ENCODE measurements at places on chromosomes 5 and 9.

- no peak for DNase-seq
Measured at GRCh38 chr5:94976853-94977252, 308.0 kb downstream of the MCTP1 start.

DNA sequence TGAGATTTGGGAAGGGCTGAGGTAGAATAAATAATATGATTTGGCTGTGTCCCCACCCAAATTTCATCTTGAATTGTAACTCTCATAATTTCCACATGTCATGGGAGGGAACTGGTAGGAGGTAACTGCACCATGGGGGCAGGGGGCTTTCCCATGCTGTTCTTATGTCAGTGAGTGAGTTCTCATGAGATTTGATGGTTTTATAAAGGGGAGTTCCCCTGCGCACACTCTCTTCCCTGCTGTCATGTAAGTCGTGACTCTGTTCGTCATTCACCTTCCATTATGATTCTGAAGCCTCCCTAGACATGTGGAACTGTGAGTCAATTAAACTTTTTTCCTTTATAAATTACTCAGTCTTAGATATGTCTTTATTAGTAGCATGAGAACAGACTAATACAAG lies 115.5 kb upstream of the STARD4 start:
- no peak for DNase-seq

DNA sequence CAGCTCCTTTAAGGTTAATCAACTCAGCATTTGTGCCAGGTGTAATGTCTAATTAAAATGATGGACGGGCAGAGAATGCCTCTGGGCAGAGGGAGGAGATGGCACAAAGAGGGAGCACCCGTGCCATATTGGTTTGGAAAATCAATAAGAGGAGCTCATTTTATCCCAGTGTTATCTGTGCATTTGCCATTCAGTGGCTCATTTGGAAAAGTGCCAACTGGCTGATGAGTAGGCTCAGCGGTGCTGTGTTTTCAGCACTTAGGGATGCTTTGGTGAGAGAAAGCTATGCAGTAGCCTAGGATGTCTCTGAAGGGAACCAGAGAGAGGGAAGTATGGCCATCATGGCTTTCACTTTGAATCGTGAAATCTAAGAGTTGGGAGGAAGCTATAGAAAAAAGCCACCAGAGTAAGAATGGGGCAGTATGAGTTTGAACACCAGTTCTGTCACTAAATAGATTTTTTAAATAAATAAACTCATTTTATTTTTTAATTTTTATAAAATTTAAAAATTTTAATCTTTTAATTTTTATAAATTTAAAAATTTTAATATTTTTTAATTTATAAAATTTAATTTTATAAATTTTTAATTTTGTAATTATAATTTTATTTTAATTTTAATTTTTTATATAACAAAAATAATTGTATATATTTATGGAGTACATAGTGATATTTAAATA lies 472.8 kb downstream of the BRINP1 start:
- DNase-seq, result no peak

- no peak for DNase-seq
Measured at GRCh38 chr9:16112116-16112515, 559.3 kb downstream of the CCDC171 start.

- DNase-seq, result no peak
Measured at GRCh38 chr9:100219347-100219746, 120.3 kb downstream of the INVS start.

- DNase-seq, result no peak
Measured at GRCh38 chr9:128121466-128121810, 6.1 kb downstream of the PTGES2 start.

GRCh38 chr5:33649549-33650482 lies 209.1 kb downstream of the TARS1 start:
- DNase-seq, result no peak

GRCh38 chr9:111812337-111812736 lies 17.6 kb upstream of the SHOC1 start:
- no peak for DNase-seq

GRCh38 chr5:175657593-175658271 lies at the start of gene HRH2:
Gene HRH2 (plus strand): TSS chr5:175658071. CDS start chr5:175683234, 25,163 bp downstream.
- peak; percentile 39 for DNase-seq

DNA sequence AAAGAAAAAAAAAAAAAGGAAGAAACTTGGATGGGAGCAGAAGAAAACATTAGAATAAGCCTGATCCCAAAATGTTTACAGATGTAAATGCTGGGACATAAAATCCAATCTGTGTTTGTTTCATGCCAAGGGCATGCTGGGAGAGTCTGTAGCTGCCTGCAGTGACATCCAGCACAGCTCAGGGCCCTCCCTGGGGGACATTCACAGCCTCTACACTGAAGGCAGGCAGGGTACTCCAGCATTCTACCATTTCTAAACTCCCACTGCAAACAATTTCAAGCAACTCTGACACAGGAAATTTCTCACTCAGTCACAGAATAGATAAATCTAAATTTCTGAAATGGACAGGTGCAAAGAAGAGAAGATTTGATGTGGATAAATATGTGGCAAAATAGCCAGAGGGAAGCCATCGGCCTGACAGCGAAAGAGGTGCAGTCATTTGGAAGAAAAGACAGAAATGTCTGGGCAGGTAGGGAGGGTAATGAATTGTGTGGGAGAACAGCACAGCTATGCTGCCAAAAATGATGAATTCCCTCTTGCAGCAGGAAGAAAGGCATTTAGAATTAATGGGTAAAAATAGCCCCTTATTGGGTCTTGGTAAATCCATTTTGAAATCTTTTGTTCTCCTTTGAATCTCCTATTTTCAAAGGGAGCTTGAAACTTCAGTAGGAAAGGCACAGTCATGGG lies 199.4 kb downstream of the MED10 start:
- no peak for DNase-seq

GRCh38 chr9:97710356-97711222 lies 13.4 kb upstream of the XPA start:
- DNase-seq, result peak; percentile 64

DNA sequence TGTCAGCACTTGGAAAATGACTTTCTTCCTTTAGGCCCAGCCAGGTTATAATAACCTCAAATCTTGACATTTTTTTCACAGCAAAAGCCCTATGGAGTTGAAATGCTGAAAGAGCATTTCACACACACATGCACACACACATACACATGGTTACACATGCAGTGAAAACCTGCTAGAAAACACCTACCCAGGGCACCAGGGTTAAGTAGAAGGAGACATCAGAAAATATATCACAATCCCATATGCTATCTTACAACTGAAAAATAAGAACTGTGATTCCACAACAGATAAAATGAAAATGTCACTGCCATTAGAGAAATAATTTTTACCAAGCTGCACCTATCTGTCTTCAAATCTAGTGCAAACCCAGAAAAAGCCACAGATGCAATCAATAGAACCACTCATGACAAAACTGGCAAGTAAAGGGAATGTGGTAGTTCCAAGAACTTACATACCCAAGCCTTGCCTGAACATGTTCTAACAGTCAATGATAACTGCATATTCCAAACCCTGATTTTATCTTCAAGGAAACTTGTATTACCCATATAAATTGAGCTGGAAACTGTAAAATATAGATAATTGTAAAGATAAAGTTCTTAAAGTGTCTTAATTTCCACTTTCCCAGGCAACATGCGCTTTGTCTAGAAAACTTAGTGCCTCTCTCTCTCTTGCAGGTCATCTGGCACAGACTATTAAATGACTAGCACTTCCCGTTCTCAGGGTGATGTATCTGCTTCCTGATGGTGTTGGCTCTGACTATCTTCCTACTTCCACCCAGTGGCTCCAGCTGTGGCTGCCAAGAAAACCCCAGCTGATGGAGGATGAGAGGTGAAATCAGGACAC lies 250.2 kb upstream of the PTGER4 start:
- no peak for DNase-seq

- no peak for DNase-seq
Measured at GRCh38 chr5:67728326-67728890, 487.1 kb upstream of the PIK3R1 start.

DNA sequence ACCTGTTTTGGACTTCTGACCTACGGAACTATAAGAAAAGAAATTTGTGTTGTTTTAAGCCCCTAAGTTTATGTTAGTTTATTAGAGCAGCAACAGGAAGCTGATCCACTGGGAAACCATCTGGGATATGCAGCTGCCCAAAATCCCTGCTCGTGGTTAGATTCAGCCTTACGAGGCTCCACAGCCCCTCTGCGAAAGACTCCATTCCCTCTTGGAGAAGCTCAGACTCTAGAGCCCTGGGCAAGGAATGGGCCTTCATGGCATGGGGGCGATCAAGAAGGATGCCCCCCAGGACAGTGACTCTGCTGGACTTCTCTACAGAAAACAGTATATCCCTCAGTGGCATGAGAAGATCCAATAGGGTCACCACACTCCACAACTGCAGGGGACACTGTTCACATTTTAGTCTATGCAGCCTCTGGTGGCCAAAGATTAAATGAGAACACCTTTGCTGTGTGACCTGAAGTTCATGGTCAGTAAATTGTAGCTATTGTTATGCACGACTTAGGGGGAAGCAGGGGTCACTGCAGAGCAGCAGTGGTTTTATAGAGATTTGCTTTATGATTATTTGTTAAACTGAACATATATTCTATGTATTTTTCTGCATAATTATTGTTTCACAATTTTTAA lies 21.1 kb downstream of the IRF1 start:
- DNase-seq, result peak; percentile 0

DNA sequence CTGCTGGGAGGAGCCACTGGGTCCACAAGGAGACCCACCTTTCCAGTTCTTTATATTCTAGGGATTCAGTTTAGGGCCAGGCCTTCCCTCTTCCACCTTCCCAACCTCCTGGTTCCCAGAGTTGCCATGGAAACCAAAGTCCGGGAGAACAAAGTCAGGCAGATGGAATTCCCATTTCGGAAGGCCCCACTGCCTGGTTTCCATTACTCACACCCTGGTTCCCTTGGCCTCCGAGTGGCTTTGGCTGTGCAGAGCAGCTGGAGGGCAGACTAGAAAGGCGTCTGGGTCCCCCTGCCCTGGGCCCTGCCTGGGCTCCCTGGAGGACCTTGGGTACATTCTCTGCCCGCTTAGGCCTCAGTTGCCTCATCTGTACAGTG lies 136.1 kb downstream of the RGS3 start:
- no peak for DNase-seq

GRCh38 chr9:91758491-91758981 lies 191.5 kb downstream of the ROR2 start:
- DNase-seq, result peak; percentile 47

- no peak for DNase-seq
Measured at GRCh38 chr5:63820577-63820976, 141.7 kb downstream of the HTR1A start.

DNA sequence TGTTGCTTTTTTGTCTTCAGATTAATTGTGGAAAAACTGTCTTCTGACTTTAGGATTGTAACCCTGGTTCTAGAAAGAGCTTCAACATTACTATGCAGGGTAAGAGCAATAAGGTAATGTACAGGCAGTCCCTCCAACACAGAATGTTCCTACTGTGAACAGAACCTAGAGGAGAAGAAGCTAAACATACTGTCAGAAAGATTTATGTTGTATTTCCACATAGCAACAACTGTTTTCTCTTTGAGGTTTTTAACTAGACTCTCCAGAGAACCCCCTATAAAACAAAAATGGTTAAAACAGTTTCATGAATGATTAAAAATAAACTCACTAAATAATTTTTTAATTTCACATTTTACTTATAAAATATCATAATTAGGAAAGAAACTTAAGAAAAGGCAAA lies 64.3 kb upstream of the NAA35 start:
- DNase-seq, result no peak

- no peak for DNase-seq
Measured at GRCh38 chr5:83731638-83732037, 11.0 kb upstream of the HAPLN1 start.

GRCh38 chr5:168916266-168916665 lies 337.1 kb upstream of the PANK3 start:
- peak; percentile 30 for DNase-seq

DNA sequence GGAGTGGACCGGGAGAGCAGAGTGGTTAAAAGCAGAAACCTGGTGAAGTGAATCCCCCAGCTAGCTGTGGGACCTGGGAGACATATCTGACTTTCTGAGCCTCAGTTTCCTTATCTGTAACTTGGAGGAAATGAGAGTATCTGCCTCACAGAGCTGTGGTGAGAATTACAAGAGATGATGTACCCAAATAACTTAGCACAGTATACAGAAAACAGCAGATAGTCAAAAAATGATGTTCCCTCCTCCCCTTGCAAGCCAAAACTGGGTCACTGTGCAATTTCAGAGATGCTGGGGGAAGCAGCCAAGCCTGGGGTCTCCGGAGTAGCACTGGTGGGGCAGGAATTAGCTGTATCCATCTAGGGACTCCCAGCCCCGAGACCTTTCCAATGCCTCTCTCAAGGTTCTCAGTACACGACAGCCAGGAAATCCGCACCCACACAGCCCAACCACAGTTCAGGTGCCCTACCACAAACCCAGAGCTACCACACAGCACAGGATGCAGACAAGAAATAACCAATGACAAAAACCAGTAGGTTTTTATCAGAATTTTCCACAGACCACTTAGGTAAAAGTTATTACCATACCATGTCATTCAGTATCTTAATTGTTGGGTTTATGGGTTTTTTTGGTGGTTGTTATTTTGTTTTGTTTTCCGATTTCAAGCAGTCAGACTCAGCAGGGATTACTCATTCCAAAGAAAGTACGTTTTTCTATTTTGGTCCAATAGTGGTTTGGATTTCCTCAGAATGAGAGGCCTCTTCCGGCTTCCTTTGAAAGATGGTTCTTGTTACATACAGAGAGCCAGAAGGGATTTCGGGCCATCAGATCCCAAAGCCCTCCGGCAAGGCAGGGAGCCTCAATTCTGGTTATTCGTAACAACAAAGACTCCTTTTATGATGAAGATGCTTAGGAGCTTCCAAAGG lies 4.9 kb upstream of the HRH2 start:
- no peak for DNase-seq

GRCh38 chr5:76477061-76477460 lies 74.0 kb downstream of the IQGAP2 start:
- DNase-seq, result no peak

DNA sequence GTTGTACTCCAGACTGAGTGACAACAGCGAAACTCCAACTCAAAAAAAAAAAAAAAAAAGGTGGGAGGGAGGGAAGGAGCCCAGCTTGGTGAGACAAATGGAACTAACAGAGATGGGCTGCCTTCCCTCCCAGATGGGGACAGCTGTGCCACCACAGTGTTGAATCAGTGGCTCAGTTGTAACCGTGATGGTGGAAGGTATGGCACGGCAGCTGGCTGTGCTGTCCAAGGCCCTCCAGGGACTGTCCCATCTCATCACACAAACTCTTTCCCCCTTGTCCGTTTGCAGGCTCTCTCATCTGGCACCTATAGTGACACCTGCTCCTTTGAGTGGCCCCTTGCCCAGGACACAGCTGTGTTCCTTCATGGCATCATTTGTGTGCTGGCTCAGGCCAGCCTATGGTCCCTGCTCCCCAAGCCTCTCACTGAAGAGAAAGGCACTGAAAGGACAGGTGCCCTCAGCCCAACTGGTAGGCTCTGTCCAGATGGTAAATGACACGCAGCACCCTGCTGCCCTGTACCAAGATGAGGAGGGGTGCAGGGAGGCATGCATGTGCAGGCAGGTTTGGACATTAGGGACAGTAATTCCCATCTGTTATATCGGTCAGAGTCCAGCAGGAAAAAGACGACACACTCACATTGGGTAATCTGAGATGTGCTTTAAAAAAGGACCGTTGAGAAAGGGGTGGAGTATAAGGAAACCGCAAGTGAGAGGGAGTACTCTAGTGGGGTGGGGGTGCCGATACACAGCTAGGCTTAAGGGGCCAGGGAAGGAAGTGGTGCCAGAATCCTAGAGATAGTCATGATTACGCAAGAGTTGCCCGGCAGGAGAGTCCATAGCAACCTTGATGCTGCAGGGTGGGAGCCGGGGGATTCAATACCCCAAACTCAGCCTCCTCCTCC lies 4.3 kb downstream of the SMIM33 start:
- no peak for DNase-seq

GRCh38 chr5:14588758-14589543 lies 7.4 kb downstream of the OTULINL start:
- DNase-seq, result no peak

- DNase-seq, result no peak
Measured at GRCh38 chr5:149605354-149605997, 24.2 kb downstream of the ARHGEF37 start.
